Aortic smooth muscle cell (primary cell): ENCODE measurements at places on chromosomes 3 and 15. TPM values are rescaled to one million over a fixed set of nuclear protein-coding genes. Genes with fewer than 3 reads are reported as not detected.

Gene LMOD3
- not detected in 2 replicates for total RNA-seq

Gene SNX1
- 45.0 and 45.3 TPM in 2 replicates for total RNA-seq

Gene ATP13A4
- total RNA-seq = 0.31 and 0.40 TPM in 2 replicates

Gene INKA1
- total RNA-seq = 8.7 and 20.5 TPM in 2 replicates

Gene ANKUB1
- not detected in 2 replicates for total RNA-seq

Gene PP2D1
- total RNA-seq = not detected in 2 replicates

Gene ABCC5
- 12.3 and 14.2 TPM in 2 replicates for total RNA-seq

Gene ARHGEF26
- 1.8 and 2.6 TPM in 2 replicates for total RNA-seq

Gene ACTC1
- total RNA-seq = 0.12 TPM in 1 of 2 replicates, not detected in the other

Gene CMSS1
- 9.9 and 11.4 TPM in 2 replicates for total RNA-seq

Gene TMEM212
- not detected in 2 replicates for total RNA-seq

Gene CD96
- under 0.01 TPM in 2 replicates for total RNA-seq

Gene AADACL2
- total RNA-seq = not detected in 2 replicates

Gene HHLA2
- not detected in 2 replicates for total RNA-seq

Gene NTRK3
- total RNA-seq = 0.26 and 0.62 TPM in 2 replicates

Gene ITGA11
- total RNA-seq = 24.3 and 43.8 TPM in 2 replicates
